ENCODE measurements at places on chromosomes 6 and 20.

- DNase-seq, result no peak
Measured at GRCh38 chr20:61957961-61958715, 107.5 kb downstream of the TAF4 start.

DNA sequence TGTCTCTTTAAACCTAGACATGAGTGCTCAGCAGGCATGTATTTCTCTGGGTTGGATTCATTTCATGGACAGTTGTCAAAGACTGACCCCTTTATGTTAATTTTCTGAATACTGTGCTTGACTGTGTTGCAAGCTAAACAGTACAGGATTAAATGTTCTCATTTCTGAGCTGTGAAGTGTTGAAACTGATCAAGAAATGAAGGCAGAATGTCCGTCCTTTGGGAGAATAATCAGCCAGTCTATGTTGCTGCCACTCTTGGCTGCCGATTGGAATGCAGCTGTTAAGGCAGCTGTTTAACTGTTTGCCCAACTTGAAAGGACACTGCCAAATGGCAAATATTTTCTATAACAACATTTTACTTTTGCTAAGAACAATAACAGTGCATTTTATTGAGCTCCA, 87.3 kb downstream of the CEP57L1 start:
- DNase-seq, result no peak

- no peak for DNase-seq
Measured at GRCh38 chr20:12028771-12029170, 111.1 kb downstream of the BTBD3 start.

GRCh38 chr6:32415521-32416019, 8.6 kb upstream of the BTNL2 start:
- DNase-seq, result peak; percentile 23

GRCh38 chr6:137271245-137272183, 52.3 kb upstream of the IFNGR1 start:
- DNase-seq, result no peak

- DNase-seq, result no peak
Measured at GRCh38 chr6:77656999-77657764, 4.3 kb downstream of the MEI4 start.

DNA sequence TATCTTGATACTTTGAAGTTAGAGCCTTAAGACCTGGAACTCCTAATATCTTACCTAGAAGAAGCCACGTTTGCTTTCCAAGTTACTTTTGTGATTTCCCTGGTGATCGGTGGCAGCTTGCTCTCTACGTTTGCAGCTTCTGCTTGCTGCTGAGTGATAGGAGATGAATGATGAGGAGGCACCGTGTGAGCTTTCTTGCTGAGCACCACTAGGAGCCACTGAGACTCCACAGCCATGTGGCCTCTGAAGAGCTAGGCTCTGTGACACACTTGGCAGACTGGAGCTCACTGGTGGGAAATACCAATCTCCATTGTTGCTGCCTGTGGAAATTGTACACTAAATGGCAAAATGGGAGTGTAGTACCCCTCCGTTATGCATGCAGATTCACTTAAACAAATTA, 161.8 kb downstream of the IBTK start:
- DNase-seq, result no peak

DNA sequence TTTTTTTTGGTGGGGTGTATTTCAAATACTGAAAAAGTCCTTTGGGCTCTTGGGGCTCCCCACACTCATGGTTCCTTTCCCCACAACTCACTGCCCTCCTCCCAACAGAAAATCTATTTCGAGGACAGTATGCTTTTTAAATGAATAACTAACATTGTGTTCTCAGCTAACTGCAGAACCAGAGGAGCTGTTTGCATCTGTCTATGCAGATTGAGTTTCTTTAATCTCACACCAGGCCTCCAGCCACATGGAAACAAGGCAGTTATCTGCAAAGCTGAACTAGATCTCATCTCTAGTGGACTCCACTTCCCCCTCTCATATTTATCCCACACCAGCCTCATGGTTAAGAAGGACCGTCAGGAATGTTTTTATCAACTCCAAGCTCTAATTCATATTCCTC, 955.1 kb downstream of the KIF16B start:
- DNase-seq, result no peak

DNA sequence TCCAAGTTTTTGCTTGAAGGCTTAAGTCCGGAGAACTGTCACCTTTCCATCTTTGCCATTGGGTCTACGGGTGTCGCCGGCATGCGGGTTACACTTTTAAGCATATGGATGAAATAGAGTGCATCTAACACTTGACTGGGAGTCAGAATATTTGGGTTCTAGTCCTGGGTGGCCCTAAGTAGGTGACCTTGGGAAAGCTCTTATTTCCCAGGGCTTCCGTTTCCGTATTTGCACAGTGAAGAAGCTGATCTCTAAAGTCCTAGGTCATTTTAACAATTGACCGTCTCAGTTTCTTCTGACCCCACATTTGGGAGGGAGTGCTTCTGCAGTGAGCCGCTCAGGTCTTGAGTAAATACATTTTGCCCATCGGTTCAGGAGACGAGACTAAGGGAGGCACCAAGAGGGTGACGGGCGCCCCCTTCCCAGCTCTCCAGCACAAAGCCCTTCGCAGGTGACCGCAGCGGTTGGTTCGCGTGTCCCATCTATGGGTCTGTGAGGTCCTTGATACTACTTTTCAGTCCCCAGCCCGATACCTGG, 651 bp upstream of the BLTP3A start:
- DNase-seq, result peak; percentile 28

DNA sequence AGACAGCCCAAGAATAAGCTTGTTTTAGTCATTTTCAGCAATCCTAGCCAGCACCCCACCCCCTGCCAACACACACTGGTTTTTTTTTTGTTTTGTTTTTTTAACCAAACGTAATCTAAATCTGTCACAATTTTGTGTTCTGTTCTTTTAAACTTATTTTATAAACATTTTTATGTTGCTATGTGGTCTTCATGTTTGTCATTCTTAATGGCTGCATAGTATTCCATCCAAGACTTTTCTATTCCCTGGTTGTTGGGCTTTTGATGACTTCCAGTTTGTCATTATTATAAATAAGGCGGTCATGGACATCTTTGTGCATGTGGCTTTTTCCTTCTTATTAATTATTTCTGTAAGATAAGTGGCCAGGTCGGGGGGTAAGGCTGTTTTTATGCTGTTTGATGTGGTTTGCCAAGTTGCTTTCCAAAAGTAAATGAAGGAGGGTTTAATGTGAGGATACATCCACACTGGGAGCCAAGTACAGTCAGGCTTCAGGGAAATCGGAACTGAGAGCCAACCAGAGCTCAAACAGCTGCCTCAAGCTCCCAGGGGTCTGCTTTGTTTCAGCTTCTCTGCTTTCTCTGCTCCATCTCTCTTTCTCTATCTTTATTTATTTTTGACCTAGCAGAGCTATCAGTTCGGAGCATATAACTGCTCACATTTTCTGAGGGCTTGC, 125.8 kb downstream of the VEGFA start:
- DNase-seq, result no peak

- no peak for DNase-seq
Measured at GRCh38 chr6:142702501-142703460, 242.2 kb downstream of the HIVEP2 start.

DNA sequence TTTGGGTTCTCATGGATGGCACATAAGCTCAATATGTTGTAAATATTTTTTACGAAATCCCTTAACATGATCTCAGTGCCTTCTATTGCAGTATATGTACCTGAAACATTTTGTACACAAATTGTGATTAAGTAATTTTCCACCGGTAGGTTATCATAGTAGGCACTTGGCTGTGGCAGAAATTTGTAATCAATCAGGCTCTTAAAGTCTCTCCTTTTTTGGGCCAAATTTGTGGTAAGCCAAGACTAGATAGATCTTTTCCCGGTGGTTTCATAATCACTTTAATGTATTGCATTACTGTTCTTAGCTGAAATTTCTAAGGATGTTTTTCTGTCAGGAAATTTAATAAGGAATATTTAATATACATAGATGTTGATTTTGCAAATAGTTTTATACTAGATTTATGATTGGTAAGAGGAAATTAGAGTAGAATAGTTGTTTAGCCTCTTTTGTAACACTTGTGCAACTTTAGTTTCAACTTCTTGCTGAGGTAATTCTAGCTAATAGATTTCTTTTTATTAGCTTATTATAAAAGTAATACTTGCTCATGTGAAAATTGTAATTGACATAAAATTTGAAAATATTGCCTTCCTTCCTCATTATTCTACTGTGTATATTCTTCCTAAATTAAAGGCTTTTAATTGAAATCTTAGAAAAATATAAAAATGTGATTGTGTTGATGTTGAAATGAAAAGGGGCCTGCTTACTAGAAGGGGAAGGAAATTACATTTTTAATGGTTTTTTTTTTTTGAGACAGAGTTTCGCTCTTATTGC, 3.2 kb downstream of the PCMT1 start:
- no peak for DNase-seq

DNA sequence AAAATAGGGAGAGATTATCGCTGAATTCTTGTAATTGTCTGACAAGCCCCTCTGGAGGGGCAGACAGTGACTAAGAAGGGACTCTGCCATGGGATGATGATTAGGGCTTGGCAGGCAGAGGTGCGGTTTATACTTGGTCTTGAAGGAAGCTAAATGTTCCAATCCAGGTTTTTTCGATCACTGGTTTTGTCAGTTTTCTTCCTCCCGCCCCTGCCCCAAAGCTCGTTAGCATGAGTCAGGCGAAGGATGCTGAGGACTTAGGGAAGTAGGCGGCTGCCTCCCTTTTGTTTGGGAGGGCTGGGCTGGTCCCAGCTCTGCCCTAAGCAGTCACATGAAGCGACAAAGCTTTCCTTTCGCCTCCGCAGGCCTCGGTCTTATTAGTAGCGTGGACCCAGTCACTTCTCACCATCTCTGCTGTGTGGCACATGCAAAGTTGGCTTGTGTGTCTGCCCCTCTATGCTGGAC, 314.2 kb downstream of the CDC5L start:
- no peak for DNase-seq

- no peak for DNase-seq
Measured at GRCh38 chr6:38483526-38483925, 156.2 kb downstream of the BTBD9 start.

DNA sequence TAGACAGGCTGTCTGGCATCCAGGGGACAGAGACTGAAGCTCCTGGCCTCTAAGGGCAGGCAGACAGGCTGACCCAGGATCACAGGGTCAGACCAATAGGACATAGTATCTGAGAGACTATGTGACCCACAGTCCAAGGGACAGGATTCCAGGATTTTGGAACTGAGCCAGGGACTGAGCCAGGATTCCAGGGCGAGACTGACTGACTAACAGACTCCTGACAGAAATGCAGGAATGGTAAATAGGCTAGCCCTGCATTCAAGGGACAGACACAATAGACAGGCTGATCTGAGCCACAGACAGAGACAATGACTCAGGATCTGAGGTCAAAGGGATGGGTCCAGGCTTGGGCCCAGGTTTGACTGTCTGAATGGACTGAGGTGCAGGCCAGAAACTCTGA, 19.8 kb downstream of the XKR7 start:
- no peak for DNase-seq

GRCh38 chr6:130111031-130111430, 92.7 kb downstream of the L3MBTL3 start:
- DNase-seq, result no peak

DNA sequence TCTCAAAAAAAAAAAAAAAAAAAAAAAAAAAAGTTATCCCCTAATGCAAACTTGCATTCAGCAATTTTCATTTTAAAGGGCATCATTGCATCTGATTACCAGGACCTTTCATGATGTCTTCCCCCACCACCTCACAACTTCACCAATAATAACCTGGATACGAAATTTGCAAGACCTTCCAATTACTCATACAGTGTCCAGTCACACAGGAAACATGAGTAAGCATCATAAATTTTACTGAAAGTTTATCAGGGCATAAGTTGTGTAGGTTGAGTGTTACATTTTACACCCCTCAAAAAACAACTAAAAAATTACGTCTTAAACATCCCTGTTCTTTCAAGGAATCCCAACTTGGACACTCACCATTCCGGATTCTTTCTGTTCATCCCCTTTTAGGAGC, 79.1 kb upstream of the ANKEF1 start:
- no peak for DNase-seq

Measured in hypothalamus (tissue), 51 donors.